ENCODE measurements at places on chromosomes 6 and 20.

- DNase-seq, result no peak
Observed at GRCh38 chr20:22492497-22492896, 91.9 kb downstream of the FOXA2 start.

DNA sequence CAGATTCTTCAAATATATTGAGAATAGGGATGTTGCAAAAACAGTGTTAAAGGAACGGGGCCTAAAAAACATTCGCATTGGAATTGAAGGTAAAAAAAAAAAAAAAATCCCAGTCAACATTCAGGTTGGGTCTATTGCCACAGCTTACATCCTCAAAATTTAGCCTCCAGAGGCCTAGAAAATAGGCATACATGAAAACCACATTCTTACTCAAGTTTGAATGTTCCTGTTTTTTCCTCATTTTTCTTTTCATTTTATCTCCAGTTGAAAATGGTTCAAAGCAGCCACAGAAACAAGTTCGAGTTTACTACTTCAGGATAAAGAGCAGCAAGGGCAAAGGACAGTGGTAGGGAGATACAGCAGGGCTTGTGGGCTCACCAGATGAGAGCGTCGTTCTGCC lies 41.9 kb downstream of the KCTD20 start:
- DNase-seq, result no peak

DNA sequence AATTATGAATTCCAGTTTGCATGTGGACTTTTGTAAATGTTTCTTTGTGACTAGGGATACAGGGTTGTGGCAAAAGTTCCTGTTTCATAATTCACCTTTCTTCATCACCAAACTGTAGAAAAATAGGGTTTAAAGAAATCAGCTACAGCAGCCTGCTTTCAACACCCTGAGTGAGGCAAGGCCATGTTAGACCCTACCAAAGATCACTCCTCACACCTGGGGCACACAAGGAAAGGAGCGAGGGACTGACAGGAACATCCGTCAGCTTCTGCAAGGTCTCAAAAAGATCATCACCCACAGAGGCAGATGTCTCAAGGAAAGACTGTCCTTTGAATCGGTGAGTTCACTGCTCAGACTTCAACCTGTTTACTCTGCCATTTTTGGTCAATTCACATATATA lies 10.5 kb upstream of the STX11 start:
- no peak for DNase-seq

DNA sequence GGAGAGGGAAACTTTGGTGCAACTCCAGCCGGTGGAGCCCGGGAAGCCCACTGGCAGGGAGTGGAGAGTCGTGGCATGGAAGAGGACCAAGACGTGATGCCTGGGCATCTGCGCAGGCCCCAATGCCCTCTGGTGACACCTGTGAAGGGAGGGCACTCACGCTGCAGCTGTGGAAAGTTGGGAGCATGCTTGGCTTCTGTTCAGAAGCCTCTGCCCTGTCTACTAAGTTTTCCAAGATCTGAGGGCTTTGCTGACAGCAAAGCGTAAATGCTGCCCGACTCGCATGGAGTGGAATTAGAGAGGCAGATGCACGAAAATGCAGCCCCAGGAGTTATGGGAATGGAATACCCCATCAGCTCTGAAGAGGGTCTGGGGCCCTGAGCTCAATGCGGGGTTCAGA lies 75.7 kb downstream of the SYNDIG1 start:
- no peak for DNase-seq

DNA sequence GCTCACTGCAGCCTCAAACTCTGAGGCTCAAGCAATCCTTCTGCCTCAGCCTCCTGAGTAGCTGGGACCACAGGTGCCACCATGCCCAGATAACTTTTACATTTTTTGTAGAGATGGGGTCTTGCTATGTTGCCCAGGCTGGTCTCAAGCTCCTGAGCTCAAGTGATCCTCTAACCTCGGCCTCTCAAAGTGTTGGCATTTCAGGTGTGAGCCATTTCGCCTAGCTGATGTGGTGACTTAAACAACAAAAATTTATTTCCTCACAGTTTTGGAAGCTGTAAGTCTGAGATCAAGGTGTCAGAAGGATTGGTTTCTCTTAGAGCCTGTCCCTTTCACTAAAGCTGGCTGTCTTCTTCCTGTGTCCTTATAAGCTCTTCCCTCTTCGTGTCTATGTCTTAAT lies 15.0 kb upstream of the JARID2 start:
- DNase-seq, result no peak

- DNase-seq, result no peak
Observed at GRCh38 chr6:82419132-82419581, 55.5 kb downstream of the TPBG start.

GRCh38 chr6:94600636-94601035 lies 976.7 kb upstream of the MANEA start:
- DNase-seq, result no peak

DNA sequence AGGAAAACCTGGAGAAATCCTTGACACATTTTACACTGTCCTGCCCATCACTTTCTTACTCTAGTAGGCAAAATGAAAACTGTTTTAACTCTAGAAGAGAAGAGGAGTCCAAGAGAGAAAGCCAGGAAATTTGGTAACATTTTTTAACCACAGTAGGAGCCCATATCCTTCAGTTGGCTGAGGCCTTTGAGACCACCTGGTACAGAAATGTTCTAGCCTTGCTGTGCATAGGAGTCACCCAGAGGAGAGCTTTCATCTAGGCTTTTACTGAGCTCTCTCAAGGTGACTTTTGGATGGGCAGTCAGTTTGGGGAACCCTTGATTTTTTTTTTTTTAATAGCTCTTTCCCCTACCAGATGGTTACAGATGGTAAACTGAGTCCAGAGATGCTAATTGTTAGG lies 25.0 kb downstream of the LRRN4 start:
- no peak for DNase-seq

DNA sequence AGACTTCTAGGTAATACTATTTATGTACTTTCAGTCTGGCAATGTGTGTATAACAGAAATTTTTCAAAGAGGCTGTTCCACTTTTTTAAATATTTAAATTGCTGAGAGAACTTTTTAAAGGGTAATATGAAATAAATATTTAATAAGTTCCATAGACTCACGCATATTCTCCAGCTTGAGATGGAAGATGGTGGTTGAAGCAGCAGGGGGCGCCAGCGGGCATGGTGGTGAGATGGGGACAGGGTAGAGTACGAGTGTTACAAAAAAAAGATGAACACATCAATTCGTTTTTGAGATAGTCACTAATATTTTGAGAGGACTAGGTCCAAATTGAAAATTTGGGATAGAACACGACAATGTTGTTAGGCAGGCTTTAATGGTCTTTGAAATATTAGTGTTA lies 68.4 kb downstream of the RSPO3 start:
- no peak for DNase-seq

GRCh38 chr20:1526896-1527295 lies 30.6 kb downstream of the SIRPD start:
- DNase-seq, result no peak

DNA sequence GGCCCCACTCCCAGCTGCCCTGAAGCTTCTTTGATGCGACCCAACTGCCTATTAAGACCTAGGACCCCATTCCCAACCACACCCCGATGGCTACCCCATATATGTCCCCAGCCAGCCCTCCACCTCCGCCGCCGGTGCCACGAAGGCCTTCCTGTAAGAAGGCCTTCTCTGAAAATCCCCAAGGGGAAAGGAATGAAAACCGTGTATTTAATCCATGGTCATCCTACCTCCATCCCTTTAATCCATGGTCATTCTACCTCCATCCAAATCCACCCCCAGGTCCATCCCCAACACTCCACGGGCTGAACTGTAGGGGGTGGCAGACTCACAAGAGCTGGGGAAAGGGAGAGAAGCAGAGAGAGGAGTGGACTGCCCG lies 545 bp upstream of the VSX1 start:
- no peak for DNase-seq

DNA sequence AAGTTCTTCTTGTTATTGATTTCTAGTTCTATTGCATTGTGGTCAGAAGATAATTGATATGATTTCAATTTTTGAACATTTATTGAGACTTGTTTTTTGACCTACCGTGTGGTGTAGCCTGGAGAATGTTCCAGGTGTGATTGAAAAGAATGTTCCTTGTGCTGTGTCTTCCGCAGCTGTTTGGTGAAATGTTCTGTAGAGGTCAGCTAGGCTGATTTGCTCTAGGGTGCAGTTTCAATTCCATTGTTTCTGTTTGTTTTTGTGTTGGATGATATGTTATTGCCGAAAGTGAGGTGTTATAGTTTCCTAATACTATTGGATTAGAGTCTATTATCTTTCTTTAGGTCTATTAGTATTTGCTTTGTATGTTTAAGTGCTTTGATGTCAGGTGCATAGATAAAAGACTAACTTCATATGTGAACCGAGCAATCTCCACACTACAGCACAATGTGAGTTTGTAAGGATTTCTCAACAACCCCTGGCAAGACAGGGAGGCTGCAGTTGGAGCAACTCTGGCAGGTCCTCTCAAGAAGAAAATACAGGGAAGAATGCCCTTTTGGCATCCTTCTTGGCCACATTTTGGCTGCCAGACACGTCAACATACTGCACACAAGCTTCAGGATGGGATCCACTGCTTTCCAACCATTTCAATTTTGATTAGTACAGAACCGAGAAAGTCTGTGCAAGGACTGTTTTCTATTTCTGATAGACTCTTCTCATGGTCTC lies 320.7 kb downstream of the RNF144B start:
- no peak for DNase-seq

DNA sequence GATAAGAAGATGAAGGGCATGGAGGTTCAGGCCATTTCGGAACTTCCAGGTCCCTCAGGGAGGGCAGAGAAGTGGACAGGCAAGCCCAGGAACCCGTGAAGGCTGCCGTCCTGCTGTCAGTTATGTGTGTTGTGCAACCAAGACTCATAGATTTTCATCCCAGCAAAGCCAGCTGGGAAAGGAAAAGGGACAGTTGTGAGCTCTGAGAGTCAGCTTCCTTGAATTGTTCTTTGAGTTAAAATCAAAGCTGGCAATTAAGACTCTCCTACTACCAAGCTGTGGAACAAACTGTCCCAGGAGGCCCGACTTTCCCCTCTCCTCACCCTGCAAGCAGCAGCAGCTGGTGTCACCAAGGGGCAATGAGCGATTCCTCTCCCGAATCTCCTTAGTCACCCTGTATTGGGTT lies 46.3 kb upstream of the IYD start:
- DNase-seq, result no peak

GRCh38 chr20:33947709-33948295 lies 45.9 kb upstream of the RALY start:
- DNase-seq, result no peak

GRCh38 chr6:38427492-38428210 lies 212.1 kb downstream of the BTBD9 start:
- no peak for DNase-seq

GRCh38 chr6:119476554-119476953 lies 127.0 kb upstream of the MAN1A1 start:
- DNase-seq, result no peak

- no peak for DNase-seq
Observed at GRCh38 chr6:1665214-1665613, 55.5 kb downstream of the FOXC1 start.

GRCh38 chr6:156309017-156309416 lies 468.2 kb upstream of the ARID1B start:
- no peak for DNase-seq

DNA sequence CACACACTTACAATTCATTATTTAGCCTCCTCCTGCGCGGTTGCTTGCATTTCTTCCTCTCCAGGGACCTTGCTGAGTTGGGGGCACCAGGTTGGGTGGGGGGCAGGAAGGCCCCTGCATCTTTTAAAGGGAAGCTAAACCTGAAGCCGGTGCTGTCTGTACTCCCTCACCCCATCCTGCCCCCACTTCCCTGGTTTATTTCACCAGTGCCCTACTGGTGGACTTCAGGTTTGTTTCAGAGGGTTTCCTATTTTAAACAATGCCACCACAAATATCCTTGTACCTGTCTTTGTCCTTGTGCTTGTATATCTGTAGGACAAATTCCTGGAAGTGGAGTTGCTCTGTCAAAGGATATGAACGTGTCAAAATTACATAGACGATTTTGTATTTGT lies 21.0 kb downstream of the PTK7 start:
- DNase-seq, result no peak

GRCh38 chr20:11302436-11302835 lies 615.3 kb upstream of the BTBD3 start:
- no peak for DNase-seq

- DNase-seq, result no peak
Observed at GRCh38 chr6:69422020-69422419, 374.8 kb downstream of the LMBRD1 start.

- DNase-seq, result no peak
Observed at GRCh38 chr20:63503524-63503923, 4.6 kb upstream of the EEF1A2 start.

DNA sequence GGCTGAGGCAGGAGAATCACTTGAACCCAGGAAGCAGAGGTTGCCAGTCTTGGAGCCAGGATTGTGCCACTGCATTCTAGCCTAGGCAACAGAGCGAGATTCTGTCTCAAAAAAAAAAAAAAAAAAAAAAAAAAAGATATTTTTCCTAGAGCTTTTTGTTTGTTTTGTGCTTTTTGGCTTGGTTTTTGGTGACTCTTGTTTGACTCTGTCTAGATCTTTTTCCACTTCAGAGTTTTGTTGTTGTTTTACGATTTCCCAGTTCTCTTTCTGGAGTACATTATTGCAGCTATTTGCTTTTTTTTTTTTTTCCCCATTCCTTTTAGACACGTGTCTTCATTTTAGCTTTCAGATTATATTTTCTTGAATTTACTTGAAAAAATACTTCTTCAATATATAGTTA lies 67.0 kb upstream of the AKAP12 start:
- no peak for DNase-seq

DNA sequence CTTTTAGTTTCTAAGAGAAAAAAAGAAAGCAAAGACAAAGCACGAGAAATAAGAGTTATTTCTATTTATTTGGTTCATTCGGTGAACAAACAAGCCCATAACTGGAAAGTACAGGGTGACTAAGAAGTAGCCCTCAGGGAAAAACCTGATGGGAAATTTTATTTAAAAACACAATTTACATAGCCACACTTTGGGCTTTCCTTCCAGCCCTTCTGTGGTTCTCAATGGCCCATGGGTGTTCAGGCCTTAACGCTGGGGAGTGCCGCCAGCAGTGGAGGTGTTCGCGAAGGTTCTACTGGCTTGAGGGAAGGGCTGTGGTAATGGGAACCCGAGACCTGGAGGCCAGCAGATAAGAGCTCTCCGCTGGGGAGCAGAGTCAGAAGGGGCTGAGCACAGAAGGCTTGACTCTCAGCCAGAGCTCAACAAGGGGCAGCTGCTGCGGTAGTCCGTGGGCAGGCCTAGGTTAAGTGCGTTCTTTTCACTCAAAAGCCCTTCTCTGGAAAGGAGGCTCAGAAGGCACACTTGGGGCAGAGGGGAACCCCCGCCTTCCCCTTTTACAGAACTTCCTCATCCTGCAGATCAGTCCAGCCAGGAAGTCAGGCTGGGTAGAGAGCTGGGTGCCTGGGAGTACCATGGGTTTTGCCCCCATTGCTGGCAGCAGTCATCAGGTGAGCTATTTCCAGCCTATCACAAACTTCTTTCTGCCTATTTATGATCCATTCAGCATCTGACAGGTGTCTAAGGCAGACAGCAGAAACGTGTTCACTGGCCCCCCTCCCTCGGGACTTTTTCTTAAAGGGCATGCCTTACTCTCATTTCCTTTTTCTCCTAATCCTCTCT lies 8.8 kb upstream of the CD83 start:
- DNase-seq, result no peak

- DNase-seq, result no peak
Observed at GRCh38 chr6:168232989-168233874, 86.3 kb downstream of the DACT2 start.
